NCI-H2081 treated with DMSO at 0.1 percent for 48 hours (cell line): ENCODE measurements at places on chromosomes 1 and 21.

DNA sequence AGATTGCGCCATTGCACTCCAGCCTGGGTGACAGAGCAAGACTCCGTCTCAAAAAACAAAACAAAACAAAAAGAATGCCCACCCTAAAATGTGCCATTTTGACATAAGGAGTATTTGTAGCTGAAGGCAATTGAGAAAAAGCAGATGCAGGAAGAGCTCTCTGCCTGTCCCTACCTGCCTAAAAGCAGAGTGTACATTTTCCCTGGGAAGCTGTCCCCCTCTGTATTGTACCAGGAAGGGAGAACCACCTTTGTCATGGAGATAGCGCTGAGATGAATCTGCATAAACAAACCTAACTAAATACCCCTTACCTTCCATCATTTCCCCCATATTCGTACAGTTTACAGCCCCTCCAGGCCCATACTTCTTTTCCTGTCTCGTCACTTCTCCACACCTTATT is 94.4 kb upstream of the SLC45A1 start:
- DNase-seq: no peak

GRCh38 chr1:175388285-175388684 is 195.7 kb upstream of the KIAA0040 start:
- no peak for DNase-seq

DNA sequence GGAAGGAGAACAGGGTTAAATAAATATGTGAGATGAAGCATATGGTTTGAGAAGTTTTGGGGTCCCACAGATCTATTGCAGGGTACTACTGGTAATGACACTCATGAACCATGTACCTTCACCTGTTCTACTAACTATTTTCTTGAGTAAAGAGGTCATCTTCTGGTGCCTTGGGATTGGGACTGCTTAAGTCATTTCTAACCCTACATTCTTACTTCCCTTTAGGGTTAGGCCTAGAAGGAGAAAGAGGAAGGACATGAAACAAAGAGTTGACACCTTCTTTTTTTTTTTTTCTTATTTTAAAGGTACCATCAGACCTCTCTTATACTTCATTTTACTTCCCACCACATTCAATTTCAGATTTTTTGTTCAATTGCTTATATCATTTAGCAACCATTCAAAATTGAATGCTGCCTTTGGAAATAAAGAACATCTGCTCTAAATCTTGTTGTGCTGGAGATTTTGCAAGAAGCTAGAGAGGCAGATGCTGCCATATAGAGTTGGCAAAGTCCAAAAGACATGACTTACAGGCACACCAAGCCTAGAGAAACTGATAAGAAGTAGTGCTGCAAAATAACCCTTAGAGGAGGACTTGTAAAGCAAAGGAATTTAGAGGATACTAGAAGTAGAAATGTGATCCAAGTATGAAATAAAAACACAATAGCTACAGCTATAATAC is 374.4 kb upstream of the ST6GALNAC5 start:
- DNase-seq: no peak

GRCh38 chr1:210597555-210598134 is 268.9 kb downstream of the HHAT start:
- DNase-seq: no peak

GRCh38 chr1:162605225-162605927 is 26.9 kb upstream of the DDR2 start:
- no peak for DNase-seq

DNA sequence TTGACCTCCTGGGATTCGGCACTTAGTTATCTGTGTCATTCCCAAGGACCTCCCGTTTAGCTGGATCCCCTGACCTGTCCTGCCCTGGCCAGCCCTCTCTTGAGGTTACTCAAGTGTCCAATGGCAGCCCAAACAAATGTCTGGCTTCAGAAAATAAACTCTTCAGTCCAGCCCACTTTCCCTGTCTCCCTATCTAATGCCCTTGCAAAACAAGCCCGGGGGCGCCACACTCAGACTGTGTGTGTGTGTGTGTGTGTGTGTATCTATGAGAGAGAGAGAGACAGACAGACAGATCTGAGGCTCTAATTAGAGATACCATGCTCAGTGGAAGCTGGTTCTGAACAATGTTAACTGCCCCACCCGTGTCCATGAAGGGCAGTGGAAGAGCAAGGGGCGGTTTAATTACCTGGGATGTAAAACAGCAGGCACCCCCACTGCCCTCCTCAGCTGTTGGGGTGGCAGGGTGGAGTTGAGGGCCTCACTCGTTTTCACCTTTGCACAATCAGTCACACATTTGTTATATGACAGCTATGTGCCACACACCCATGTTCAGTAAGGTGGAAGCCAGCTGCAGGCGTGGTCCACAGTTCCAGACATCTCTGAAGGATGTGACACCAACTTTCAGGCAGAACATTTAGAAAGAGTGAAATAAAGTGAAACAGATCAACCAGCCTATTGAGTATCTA is 57.4 kb downstream of the B3GALT5 start:
- no peak for DNase-seq

- DNase-seq: no peak
Observed at GRCh38 chr1:168266644-168267186, 14.0 kb upstream of the TBX19 start.

DNA sequence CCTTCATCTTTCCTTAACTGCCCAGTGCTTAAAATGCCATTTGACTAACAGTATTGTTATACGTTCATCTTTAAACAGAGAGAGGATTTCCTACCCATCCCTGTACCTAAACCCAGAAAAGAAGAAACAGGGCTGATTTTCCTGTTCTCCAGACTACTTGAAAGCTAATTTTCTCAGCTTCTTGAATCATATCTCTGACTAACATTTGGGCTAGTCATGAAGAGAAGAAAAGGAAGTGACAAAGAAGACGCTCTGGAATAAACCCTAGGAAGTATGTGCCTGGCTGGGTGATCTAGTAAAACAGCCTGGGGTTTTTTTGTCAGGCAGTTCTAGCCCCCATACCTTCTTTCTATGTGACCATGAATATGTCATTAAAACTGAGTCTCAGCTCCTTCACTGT is 44.8 kb upstream of the SGIP1 start:
- DNase-seq: no peak

DNA sequence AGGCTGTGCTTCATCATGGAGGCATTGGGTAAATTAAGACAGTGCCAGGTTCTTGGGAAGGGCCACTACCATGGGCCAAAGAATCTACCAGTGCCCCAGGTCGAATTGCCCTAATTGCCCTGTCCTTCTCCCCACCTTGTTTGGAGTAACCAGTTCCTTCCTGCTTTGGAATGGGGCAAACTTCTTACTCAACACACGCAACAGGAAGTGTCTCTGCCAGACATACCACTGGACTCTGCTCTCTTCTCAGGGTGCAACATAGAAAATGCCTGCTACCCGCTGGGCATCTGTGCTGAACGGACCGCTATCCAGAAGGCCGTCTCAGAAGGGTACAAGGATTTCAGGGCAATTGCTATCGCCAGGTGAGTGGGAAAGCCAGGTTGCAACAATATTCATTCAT is 15.8 kb downstream of the CDA start:
- no peak for DNase-seq
